AG04450 (cell line): ENCODE measurements at places on chromosomes 12 and 14. TPM values are rescaled to one million over a fixed set of nuclear protein-coding genes. Genes with fewer than 3 reads are reported as not detected.

DNA sequence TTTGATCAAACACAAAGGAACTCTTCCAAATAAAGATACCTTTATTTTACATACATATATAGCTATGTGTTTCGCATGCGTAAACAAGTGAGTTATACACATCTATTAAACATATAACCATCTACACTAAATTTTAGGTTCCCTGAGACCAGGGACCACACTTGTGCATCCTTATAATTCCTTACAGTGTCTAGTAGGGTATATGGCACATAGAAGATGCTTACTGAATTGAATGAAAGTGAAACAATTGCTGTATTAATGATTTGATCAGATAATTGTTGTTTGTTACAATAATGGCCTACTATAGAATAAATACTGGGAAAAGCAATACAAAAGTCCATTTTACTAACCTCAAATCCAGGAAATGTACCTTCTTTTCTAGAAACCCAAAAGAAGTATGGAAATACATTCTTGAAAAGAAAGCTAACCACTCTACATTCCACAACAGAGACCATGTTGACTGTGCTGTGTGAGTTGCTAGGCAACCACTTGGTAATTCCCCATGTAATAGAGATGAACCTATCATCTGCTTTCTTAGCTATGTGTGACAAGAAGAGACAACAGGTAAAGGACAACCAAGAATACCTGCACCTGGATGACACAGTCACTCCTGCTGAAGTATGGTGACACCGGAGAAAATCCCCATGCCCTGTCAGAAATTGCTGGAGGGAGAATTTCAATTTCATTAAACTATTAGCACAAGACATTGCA lies 11.9 kb upstream of the CIPC start:
- DNase-seq, result no peak

DNA sequence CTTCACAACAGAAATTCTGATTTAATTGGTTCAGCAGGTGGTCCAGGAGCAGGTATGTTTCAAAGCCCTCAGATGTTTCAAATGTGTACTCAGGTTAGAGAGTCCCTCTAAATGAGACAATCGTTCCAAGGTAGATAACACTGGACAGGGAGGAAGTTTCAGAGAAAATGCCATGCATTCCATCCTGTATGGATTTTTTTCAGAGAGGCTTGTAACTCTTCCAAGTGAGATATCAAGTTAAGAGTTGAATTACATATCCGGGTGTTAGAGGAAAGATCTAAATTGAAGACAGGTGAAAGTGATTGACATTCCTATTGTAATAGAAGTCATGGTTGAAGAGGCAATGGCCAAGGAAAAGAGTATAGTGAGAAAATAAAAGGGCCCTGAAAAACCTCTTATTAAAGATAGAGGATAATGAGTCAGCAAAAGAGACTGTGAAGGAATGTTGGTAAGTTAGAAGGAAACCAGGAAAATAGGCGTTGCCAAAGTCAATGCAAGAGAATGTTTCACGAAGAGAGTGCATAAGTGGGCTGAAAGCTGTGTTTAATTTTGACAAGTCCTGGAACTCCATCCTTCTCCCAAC lies 105.8 kb downstream of the BMP4 start:
- no peak for DNase-seq

DNA sequence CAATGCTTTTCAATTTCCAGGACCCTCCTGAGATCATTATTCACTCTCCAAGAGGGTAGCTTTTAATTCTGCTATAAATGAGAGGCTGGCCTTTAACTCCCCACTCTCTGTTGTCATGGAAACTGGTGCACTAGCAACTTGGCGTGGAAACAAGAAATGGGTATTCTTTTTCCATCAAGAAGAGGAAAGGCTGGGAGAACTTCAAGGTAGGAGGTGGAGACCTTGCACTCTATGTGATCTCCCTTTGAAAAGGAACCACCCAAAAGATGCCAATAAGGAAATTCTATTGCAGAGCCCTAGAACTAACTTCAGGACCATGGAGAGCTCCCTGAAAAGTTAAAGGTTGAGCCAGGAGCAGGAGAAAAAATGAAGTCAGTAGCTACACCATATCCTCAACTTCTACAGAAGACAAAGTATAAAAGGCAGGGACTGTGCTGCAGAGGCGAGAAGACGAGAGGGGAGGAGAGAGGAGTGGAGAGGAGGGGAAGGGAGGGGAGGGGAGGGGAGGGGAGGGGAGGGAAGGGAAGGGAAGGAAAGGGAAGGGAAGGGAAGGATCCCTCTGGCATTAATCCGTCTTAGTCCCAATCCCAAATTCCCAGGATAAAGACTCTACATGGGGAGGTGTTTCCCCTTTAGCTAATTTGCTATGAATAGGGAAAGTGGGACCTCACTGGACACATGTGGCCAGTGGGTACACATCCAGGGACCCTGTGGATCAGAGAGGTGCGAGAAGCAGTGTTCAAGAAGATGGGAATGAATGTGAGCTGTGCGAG lies 46.7 kb upstream of the FICD start:
- DNase-seq, result no peak

DNA sequence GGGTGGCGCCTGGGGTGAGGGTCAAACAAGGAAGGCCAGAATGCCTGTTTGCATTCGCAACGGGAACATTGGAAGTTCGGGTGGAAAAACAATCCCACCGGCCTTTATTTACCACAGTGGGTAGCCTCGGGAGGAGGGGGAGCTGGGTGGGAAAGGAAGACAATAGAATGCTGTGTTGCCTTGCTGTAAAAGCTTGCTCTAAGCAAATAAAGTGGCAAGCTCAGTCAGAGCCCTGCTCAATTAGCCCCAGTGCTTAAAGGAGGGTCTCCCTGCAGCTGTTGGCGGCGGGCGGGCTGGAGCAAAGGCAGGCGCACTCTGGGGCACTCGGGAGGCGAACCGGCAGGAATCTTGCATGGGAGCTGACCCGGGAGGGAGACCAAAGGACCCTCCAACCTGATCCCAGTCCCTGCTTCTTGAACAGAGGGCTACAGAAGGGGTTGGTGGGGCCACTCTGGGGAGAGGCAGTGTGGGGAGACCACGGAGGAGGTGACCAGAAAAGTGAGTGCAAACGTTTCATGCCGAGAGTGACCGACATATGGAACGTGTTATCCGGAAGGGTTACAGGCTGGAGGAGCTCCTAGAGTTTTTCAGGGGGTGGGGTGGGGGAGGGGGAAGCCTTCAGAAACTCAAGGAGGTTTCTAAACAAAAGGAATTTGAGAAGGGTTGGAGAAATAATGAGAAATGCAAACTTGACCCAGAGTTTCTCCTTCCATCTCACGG lies 48.5 kb downstream of the NTF3 start:
- DNase-seq, result peak; percentile 46

DNA sequence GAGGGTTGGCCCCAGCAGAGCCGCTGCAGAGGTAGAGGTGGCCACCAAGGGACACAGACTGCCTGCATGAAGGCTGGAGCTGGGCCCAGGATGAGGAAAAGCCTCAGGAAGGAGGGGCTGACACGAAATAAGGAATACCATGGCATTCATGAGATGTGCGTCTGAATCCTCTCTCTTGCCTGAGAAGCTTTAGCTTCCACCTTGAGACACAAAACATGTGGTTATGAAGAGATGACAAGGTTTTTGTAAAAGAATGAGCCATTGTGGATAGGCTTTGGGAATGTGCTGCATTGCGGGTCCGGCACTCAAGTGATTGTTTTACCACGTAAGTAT lies 82.7 kb downstream of the DAD1 start:
- DNase-seq, result no peak

DNA sequence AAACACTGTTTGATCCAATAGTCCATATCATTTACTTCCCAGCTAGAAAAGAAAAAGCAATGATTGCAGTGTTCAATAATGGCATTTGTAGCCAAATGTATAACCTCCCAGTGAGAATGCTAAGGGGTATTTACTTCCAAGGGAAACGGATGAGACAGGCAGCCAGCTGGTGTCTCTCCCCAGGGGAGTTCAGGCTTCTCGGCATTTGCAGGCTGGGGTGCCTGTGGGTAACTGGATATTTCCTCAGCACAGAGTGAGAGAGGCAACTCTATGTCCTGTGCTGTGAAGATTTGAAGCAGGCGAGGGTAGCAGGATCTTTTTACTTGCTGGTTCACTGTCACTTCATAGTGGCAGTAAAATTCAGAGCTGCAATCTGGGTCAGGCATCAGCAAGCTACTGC lies 1455.6 kb upstream of the TMEM132C start:
- no peak for DNase-seq

DNA sequence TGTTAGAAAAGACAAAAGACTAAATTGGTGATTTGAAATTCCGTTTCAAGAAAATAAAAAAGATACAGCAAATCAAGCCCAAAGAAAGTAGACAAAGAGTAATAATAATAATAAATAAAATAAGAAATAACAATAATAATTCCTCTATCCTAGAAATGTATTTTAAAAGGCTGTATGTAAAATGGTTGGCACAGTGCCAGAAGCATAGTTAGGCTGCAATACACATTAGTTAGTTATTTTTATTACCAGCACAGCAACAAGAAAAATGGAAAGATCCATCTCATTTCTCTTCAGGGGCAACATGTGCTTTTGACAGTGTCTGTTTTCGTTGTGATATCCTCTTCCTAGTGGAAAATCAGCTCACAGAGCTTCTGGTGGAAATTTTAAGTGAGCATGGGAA lies 174.1 kb upstream of the TMTC1 start:
- no peak for DNase-seq

MYF6 gene
- not detected in 2 replicates for polyA plus RNA-seq

EPS8 gene
- polyA plus RNA-seq, result 56.2 and 69.9 TPM in 2 replicates

KRT6C gene
- polyA plus RNA-seq, result not detected in 2 replicates
